G401 (cell line): ENCODE measurements at places on chromosomes 6 and 20. TPM values are rescaled to one million over a fixed set of nuclear protein-coding genes. Genes with fewer than 3 reads are reported as not detected.

Gene RBCK1
- 52.4 and 58.5 TPM in 2 replicates for total RNA-seq

DNA sequence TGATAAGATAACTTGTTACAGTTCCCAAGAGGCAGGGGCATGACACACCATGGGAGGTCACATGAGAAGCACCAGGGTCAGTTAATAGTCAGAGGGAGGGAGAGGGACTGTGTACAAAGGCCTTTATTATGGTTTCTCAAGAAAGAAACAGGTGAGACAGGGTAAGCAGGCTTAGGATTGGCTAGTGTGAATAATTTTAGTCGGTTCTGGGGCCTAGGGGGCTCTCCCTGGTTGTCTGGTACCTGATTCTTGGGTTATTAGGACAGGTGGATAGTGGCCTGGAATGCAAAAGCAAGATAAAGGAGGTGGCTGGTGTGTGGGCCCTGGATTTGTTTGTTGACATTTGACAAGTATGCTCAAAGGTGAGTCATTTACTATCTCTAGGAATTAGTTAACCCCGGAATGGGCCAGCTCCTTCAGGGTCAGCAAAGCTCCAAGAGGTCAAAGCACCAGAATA is 49.4 kb upstream of the MCUR1 start:
- no peak for DNase-seq

Gene CGA
- not detected in 2 replicates for total RNA-seq

Gene ADGRF5
- total RNA-seq = not detected in 2 replicates

Gene CLPSL2
- total RNA-seq = not detected in 2 replicates

DNA sequence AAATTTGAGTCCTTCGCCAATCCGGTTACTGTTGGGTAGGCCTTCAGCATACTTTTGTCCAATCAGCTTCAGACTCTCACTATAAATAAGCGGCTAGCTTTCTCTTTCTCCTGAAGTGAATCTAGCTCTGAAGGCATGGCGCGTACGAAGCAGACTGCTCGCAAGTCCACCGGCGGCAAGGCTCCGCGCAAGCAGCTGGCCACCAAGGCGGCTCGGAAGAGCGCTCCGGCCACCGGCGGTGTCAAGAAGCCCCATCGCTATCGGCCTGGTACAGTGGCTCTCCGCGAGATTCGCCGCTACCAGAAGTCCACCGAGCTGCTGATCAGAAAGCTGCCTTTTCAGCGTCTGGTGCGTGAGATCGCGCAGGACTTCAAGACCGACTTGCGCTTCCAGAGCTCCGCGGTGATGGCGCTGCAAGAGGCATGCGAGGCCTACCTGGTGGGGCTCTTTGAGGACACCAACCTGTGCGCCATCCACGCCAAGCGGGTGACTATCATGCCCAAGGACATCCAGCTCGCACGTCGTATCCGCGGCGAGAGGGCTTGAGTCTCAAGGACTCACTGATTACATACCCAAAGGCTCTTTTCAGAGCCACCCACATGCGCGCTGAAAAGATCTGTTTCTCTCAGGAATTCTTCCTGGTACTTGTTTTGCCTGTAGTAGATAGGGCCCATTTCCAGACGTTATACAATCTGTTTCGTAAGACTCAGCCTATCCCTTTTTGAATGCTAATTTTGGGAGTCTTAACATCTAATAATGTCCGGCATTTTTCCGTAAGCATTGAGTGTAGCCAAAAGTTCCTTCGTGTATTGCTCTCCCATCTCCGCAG is 102.0 kb downstream of the OR2B2 start:
- peak; percentile 88 for DNase-seq

DNA sequence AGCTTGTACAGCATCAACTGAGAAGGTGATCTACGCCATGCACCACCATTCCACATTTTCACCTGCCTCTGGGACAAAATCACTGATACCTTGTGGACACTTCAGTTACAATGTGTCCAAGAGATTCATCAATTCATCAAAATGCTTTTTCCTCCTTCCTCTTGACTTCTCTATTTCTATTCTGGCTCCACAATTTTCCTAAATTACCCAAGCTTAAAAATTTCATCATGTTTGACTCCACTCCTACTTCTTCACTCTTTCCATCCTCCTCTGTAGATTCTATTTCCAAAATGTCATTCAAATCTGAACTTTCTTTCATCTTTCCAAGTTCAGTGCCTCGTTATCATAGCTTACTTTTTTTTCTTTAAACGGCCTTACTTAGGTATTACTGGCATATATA is 172.2 kb downstream of the BTBD9 start:
- no peak for DNase-seq

Gene NKX2-4
- not detected in 2 replicates for total RNA-seq

DNA sequence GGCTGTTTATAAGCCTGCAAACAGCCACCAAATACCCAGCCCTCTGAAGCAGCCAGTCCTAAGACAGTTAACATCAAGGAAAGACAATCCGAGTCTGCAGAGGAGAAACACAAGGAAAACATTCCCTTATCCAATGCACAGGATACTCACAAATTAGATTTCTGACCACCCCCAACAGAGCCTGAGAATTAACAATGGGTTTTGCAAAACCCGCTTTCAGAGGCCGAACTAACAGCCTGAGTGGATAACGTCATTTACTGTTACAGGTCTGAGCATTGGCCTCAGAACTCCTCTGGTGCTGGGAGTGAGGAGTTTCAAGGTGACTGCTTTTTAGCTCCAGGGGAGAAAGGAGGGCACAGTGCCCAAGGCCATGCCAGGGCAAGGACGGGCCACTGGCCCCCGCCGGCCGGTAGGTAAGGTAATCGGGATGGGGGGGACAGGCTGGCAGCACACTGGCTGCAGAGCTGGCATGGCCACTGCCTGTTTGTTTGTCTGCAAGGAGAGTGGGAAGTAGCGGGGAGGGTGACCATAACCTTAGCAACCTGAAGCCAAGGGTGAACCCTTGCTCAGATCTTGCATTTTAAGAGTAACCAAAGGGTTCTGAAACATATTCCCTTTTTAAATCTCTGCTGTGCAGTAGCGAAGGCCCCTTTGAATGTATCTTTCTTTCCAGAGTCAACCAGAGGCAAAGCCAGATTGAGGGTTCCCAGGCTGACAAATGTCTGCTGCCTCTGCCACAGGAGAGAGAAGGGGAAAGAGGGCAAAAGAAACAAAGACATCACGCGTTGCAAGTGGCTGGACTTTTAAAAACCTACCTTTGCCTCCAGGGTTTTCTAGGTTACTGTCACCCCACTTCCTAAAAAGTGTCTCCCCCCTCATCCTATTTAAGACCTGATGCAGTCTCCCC is 3.9 kb downstream of the ZMYND8 start:
- peak; percentile 84 for DNase-seq

Gene MUC22
- not detected in 2 replicates for total RNA-seq

Gene RIPOR2
- total RNA-seq = not detected in 2 replicates

Gene RSPH4A
- 0.31 and 1.3 TPM in 2 replicates for total RNA-seq

Gene MDFI
- 0.18 TPM in 1 of 2 replicates, not detected in the other for total RNA-seq

GRCh38 chr6:122676146-122676545 is 65.9 kb downstream of the PKIB start:
- no peak for DNase-seq
